NCI-H2171 (cell line): ENCODE measurements at places on chromosomes 7 and 10.

DNA sequence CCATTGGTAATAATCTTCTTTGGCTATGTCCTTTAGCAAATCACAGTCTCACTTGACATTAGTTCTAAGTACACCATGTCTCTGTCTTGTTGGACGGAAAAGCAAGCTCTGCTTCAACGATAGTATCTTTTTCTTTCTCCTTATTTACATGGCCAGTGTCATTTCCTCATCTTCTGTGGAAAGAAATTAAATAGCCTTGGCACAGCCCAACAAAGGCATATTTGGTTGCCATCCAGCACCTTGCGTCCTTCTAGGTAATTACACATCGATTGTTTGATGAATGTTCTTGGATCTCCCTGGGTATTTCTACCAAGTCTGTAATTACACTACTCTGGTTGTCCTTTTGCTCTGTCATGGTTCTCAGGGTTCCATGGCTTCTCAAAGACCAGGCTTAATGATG, 183.1 kb downstream of the CHN2 start:
- DNase-seq = no peak

GRCh38 chr10:86580521-86580891, 58.9 kb upstream of the WAPL start:
- DNase-seq = no peak

GRCh38 chr10:128419466-128420019, 293.3 kb upstream of the MKI67 start:
- no peak for DNase-seq

- no peak for DNase-seq
These were observed 506.8 kb upstream of the AUTS2 start for GRCh38 chr7:69091521-69091920.
